Astrocyte of the cerebellum (primary cell): ENCODE measurements at places on chromosomes 11 and 22.

GRCh38 chr11:70201882-70202861 is 924 bp upstream of the FADD start:
- no peak for DNase-seq

DNA sequence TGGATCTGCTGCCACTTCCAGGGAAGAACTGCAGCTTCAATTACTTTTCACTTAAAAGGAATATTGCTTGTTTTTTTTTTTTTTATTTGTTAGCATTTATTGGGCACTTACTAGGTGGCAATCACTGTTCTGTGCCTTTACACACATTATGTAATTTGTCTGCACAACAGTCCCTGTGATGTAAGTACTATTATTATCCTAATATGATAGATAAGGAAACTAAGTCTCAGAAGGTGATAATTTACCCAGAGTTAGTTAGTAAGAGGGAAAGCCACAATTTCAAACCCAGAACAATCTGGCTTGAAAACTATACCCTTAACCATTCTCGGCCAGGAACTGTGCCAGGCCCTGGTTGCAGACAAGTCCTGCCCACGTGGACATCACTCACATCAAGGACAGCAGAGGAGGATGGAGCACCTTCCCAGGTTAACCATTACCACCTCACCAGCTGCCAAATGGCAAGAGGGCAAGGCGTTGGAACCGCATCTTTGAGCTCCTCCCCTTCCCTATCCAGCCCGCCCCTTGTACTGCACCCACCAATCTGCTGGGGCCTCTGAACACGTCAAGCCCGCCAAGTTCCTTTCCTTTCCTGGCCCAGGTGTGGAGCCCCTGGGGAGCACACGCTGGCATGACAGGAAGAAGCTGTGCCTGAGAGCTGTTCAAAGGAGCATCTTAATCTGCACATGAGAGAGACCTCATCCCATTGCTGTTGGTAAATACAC is 78.4 kb downstream of the NAV2 start:
- no peak for DNase-seq

- no peak for DNase-seq
These were observed 211.7 kb downstream of the NTM start for GRCh38 chr11:131582021-131582525.

DNA sequence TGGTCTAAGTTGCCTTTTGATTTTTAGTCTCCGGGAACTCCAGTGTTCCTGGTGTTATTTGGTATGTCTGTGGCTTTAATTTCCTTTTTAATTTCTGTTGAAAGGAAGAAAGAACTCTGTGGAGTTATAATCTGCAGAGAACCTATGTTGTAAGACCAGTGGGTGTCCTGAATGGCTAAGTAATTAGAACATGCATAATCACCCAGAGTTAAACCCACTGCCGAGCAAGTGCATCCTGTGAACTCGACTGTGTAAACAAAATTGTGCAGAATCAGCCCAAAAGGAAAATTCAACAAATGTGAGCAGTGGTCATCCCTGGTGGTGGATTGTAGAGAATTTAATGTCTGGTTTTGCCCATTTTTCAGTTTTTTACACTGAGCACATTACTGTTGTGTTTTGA is 162.5 kb downstream of the COMMD9 start:
- no peak for DNase-seq

DNA sequence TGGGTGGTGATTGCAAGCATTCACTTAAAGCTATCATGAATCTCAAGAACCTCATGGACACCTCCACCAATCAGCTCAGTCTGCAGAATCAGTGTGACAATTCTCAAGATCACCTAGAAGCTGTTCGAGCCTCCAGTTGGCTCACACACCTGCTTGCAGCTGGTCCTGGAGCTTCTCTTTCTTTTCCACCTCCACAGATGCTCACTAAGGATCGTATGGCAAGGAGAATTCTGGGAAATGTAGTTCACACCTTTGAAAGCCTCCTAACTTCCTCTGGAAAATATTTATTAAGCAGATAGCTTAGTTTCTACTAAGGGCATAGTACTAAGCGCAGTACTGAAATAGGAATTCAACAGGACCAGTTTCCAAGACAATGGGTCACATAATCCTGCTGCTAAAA is 26.2 kb downstream of the FSHB start:
- no peak for DNase-seq

DNA sequence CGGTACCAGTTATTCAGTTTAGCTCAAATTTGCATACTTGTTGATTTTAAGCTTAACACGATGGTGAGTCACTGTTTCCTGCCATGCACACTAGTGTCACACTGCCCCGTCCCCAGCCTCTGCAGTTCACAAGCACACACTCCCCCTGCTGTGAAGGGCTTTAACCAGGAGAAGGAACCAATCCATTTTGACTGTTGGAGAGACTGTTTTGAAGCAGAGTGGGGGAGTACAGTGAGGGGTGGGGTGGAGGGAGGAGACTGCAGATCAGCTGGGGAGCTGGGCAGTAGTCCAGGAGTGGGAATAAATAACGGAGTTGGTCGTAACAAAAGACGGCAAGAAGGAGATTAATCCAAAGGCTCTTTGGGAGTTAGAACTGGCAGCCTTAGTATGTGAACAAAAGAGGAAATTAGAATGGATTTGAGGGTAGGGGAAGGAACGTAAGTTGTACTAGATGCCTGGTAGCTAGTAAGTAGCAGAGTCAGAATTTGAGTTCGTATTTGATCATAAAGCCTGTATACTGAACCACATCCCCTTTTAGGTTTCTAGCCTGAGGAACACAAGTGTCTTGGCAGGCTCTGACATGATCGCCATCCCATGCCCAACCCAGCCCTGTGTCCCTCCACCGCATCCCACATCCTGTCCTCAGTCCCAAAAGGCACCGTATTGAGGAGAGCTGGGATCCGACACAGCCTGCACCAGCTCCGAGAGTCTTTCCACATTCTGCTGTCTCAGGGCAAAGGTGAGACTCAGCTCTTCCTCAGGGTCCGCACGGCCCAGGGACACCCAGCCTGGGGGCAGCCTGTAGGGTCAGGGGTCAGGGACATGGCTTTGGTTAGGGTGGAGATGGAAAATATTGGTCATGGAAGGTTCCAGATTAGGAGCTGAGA is 862 bp downstream of the TPP1 start:
- peak; percentile 27 for DNase-seq

DNA sequence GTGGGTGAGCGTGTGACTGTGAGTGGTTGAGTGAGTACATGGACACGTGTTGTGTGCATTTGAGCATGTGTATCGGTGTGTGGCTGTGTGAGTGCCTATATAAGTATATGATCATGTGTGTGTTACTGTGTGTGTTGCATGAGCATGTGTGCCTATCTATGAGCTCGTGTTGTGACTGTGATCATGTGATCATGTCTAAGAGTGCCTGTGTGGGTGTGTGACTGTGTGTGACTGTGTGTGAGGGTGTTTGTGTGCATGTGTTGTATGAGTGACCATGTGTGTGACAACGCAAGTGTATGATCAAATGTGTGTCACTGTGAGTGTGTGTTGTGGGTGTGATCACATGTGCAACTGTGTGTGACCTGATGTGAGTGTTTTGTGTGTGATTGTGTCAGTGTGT is 88.8 kb downstream of the UBASH3B start:
- DNase-seq: no peak

GRCh38 chr11:30106222-30107181 is 89.7 kb upstream of the KCNA4 start:
- no peak for DNase-seq

DNA sequence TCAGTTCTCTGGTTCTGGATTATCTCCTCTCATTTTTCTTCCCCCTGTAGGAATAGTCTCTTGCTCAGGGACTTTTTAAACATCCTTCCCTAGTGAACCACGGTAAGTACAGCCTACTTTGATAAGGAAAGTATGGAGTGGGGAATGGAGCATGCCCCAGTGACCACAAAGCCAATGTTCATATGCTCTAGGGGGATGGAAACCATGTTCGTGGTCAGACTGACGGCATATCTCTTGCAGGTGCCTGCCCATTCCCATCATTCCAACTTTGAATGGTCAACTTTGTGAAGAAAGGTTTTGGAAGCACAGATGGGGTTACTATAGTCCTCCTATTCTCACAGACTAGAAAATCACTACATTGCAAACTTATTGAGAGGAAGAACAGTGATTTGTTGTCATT is 332.5 kb upstream of the NCAM1 start:
- no peak for DNase-seq

- peak; percentile 31 for DNase-seq
These were observed 9.7 kb upstream of the CCKBR start for GRCh38 chr11:6249770-6250555.

GRCh38 chr11:62338218-62338617 is 970 bp downstream of the ASRGL1 start:
- DNase-seq: no peak

GRCh38 chr11:33652431-33652830 is 48.2 kb downstream of the C11orf91 start:
- DNase-seq: no peak

DNA sequence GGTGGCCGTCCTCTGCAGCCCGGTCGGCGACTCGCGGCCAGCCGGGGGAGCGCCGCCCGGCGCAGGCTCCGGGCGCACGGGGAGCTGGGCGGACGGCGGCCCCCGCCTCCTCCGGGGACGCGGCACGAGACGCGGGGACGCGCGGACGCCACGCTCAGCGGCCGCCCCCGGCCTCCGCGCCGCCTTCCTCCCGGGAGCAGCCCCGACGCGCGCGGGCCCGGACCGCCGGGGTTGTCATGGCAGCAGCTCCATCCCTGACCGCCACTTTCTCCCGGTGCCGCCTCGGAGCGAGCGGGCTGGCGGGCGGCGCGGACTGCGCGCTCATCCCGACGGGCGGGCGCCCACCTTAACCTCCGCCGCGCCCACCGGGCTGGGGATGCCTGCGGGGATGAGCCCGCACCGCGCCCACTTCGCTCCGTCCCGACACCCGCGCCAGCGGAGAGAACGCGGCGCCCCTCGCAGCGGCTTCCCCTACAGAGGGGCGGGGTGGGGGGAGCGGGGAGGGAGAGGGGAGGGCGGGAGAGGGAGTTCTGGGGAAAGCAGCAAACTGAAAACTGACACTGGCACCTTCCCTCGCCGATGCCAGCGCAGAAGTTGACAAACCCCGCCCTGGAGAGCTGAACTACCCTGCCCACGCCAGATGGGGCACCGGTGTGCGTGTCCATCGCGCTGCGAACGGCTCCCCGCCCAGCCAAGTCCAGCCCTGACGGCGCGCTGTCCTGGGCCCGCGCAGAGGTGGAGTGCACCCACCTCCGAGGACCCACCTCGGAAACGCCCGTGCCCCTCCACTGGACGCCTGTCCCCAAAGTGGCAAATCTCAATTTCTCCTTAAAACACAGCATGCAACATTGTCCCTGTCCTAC is 588.4 kb downstream of the OPCML start:
- DNase-seq: no peak

DNA sequence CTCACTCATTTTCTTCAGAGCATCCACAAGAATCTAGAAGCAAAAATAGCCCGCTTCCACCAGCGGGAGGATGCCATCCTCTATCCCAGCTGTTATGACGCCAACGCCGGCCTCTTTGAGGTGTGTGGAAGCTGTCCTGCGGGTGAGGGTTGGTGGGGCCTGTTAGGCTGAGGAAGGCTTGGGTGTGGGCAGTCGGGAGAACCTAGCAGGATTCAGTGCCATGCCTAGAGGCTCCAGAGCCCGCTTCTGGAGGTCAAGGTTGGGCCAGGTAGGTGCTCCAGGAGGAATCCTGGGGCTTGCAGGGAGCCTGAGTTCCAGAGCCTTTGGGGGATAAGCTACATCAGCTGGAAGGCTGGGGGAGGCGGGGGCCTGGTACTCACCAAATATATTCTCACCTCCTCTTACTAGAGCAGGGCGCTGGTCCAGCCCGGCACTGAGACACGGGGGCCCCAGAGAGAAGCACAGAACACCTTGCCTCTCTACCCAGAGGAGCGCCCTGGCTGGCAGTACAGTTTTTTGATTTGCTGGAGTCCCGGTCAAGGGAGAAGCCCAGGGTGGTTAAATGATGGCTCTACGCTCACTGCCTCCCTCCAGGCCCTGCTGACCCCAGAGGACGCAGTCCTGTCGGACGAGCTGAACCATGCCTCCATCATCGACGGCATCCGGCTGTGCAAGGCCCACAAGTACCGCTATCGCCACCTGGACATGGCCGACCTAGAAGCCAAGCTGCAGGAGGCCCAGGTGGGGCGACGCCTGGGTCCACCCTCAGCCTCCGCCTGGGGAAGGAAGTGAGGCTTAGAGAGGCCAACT is 5.3 kb downstream of the GCAT start:
- DNase-seq: no peak

GRCh38 chr11:113384551-113384950 is 3.0 kb upstream of the ANKK1 start:
- peak; percentile 74 for DNase-seq

DNA sequence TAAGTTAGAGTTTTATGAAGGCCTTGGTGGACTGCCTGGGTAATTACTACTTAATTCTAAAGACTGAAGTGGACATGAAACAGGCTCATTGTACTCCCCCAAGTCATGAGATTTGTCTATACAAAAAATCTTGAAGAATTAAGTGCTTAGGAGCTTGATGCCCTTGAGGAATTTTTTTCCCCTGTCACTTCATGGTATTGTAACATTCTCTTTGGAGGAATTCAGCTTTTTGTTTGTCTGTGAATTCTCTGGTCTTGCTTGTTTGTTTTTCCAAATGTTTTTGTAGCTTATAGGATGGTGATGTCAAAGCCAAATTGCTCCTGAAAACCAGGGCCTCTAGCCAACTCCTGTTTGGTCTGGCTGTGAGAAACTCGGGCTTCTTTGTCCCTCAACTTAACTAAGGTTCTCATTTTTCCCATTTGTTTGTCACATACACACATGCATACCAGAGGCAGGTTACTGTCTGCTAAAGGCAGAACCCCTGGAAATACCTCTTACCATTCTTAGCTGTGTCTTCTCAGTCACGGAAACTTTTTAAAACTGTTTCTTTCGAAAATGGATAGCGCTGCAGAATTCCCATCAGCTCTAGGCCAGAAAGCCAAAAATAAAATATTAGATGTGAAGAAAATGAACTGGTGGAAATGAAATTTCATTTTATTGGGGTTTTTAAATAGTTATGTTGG is 66.9 kb downstream of the AMOTL1 start:
- peak; percentile 19 for DNase-seq

- DNase-seq: no peak
These were observed 133.4 kb downstream of the EHF start for GRCh38 chr11:34754171-34754823.

DNA sequence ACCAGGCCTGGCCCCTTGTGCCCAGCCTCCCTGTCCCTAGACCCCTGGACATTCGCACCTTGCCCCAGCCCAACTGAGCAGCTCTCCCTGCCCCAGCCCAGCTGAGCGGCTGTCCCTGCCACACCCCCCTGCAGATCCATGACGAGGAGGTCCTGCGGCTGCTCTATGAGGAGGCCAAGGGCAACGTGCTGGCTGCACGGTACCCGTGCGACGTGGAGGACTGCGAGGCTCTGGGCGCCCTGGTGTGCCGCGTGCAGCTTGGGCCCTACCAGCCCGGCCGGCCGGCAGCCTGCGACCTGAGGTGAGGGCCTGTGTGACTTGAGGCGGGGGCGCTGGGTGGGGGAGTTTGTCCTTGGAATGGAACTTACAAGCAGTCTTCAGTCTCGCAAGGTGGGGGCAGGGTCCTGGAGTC is 7.7 kb downstream of the FRMD8 start:
- DNase-seq: no peak

DNA sequence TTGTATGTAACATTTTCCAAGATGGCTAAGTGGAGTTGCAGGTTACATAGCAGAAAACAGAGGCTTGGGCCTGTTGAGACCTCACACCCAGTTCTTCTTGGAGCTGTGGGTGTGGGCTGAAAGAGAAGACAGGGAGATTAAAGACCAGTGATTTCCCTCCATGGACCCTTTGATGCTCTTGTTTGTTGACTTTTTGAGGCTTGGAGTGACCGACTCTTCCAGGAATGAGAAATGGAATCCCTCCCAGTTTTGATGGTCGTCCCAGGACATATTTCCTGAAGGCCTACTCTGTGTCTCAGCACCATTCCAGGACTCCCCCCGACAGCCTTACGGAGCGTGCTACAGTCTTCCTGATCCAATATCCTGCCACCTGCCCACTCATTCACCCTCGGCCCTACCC is 96.9 kb downstream of the PTPRJ start:
- DNase-seq: no peak

GRCh38 chr11:43359422-43359818 is 700 bp downstream of the TTC17 start:
- no peak for DNase-seq
